Caco-2 (cell line): ENCODE measurements at places on chromosomes 2 and 18. TPM values are rescaled to one million over a fixed set of nuclear protein-coding genes. Genes with fewer than 3 reads are reported as not detected.

GRCh38 chr2:10006236-10007161 lies 36.9 kb upstream of the KLF11 start:
- H3K4me3 ChIP-seq: no peak overlapping the region
- no peak overlapping the region for H3K27ac ChIP-seq
- DNase-seq: no peak
- no peaks in the 10 kb centered on the region for H3K4me1 ChIP-seq
- H3K36me3 ChIP-seq: no peaks in the 10 kb centered on the region; the same call in 1 of the 2 replicates
- no peaks in the 10 kb centered on the region for H3K27me3 ChIP-seq

The RNF152 gene
- 2.1 and 2.4 TPM in 2 replicates for total RNA-seq

DNA sequence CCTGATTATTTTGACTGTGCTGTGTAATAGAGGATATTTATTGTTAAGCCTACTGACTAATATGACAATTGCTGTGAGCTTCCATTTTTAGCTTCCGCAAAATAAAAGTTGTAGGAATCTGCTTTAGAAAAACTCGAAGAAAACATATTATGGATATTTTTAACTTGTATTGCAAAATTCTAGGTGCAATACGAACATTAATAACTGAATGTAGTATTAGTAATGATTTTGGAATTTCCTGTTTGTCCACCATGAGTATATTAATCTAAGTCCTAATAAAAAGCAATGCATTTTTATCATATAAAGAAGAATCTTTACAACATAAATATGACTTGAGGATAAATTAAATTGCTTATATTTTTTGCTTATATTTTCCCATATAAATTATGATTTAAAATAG lies 2.4 kb upstream of the DSC3 start:
- H3K4me3 ChIP-seq: no peak overlapping the region
- H3K27me3 ChIP-seq: no peaks in the 10 kb centered on the region
- no peaks in the 10 kb centered on the region for H3K4me1 ChIP-seq
- no peaks in the 10 kb centered on the region for H3K36me3 ChIP-seq
- H3K27ac ChIP-seq: no peak overlapping the region

DNA sequence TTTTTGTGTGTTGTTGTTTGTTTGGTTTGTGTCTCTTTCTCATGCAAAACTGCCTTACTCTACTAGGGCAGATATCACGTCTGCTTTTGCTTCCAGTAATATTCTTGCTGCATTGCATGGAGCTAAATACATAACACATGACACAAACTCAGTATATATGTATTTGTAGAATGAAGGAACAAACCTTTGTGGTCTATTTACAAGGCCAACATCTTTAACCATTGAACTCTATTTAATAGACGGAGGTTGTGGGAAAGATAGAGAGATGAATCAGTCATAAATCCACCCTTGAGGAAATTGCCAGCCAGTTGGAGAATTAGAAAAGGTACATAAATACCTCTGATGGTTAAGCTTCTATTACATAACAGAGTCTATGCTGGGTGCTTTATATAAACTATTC lies 26.0 kb upstream of the IL1RL1 start:
- H3K27ac ChIP-seq: no peak overlapping the region
- H3K4me3 ChIP-seq: no peak overlapping the region
- H3K36me3 ChIP-seq: no peaks in the 10 kb centered on the region
- no peak for DNase-seq
- no peaks in the 10 kb centered on the region for H3K27me3 ChIP-seq
